ENCODE measurements at places on chromosomes 6 and 20.

- no peak for DNase-seq
Observed at GRCh38 chr6:88599571-88599970, 363.8 kb downstream of the RNGTT start.

DNA sequence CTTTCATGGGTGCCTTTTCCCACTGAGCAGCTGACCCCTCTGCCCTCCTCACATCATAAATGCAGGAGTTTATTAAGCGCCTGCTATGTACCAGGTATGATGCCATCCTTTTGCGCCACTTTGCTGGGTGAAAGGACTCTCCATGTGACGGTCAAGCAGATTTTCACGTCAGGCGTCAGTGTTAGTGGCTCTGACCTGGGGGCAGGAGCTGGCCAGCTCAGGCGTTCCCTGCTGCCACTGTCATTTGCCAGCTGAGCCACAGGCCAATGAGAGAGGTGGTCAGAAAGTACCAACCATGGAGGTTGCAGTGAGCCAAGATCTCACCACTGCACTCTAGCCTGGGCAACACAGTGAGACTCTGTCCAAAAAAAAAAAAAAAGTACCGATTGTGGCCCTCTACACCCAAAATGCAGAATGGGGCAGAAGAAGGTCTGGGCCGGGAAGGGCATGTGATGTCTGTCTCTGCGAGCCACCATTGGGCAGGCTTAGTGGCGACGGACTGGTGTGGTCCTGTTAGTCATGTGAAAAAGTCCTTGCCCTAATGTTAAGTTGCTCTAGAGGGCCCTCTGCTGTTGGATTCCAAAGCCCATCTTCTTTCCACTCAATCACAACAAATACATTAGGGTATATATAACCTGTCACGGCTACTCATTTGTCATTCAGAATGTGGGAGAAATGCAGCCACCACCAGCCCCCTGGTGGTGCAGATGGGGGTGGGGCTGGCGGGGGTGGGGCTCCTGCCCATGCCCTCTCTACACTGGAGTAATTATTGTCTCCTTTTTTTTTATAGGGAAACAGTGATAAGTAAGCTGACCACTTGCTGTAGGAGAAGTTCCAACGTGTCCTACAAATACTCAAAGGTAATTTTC is 18.4 kb upstream of the SLC22A1 start:
- DNase-seq: peak; percentile 3

- DNase-seq: peak; percentile 84
Observed at GRCh38 chr6:166253778-166254204, 54.4 kb downstream of the PRR18 start.

GRCh38 chr6:44667226-44667625 is 279.7 kb downstream of the CDC5L start:
- no peak for DNase-seq

- no peak for DNase-seq
Observed at GRCh38 chr20:19322061-19322985, 109.9 kb downstream of the SLC24A3 start.

GRCh38 chr6:16674801-16675392 is 86.4 kb downstream of the ATXN1 start:
- DNase-seq: no peak

DNA sequence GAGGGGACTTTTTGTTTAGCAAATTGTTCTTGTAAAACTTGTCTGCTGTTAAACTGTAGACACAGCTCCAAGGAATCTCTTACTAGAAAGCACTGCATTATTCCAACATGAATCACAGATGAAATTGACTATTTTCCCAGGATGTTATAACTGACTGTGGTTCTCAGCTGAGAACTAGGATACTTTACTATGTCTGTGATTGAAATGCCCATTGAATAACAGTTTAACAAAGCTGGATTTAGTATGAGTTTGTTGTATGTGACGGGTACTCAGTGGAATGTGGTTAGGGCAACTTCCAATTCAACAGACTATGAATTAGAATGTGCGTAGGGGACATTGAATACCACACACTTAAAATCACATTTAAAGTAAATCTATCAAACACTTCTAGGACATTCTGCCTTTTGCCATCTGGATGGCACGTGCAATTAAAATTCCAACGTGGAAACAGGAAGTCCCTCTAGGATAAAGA is 193.4 kb upstream of the PREP start:
- DNase-seq: no peak

GRCh38 chr6:79257381-79258205 is 23.1 kb upstream of the HMGN3 start:
- DNase-seq: no peak

DNA sequence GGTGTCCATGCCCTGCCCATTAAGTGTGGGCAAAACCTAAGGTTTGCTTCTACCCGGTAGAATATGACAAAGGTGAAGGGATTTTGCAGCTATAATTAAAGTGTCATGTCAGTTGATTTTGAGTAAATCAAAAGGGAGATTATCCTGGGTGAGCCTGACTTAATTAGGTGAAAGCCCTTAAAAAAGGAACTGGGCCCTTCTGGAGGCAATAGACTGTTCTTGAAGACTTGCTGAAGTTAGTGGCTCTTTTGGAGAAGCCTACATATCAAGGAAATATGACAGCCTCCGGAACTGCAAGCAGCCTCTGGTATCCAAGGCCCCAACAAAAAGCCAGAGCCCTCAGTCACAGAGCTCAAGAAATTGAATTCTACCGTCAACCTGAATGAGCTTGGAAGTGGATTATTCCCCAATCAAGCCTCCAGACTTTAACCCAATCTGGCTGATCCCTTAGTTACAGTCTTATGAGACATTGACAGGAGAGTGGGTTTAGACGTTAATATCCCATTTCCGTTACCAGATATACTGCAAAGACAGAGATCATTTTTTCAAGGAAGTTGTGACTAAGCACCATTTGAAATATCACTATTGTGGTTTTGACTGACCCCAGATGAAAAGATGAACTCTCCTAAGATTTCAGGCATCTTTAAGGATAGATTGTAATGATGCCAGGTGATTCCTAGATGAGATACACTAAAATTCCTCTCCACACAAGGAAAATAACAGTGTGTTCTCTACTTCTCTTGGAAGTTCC is 303.4 kb downstream of the PLCB1 start:
- peak; percentile 61 for DNase-seq

GRCh38 chr6:41676431-41676830 is 38.2 kb downstream of the MDFI start:
- DNase-seq: no peak

- peak; percentile 2 for DNase-seq
Observed at GRCh38 chr6:64861039-64861651, 845.9 kb downstream of the EYS start.

DNA sequence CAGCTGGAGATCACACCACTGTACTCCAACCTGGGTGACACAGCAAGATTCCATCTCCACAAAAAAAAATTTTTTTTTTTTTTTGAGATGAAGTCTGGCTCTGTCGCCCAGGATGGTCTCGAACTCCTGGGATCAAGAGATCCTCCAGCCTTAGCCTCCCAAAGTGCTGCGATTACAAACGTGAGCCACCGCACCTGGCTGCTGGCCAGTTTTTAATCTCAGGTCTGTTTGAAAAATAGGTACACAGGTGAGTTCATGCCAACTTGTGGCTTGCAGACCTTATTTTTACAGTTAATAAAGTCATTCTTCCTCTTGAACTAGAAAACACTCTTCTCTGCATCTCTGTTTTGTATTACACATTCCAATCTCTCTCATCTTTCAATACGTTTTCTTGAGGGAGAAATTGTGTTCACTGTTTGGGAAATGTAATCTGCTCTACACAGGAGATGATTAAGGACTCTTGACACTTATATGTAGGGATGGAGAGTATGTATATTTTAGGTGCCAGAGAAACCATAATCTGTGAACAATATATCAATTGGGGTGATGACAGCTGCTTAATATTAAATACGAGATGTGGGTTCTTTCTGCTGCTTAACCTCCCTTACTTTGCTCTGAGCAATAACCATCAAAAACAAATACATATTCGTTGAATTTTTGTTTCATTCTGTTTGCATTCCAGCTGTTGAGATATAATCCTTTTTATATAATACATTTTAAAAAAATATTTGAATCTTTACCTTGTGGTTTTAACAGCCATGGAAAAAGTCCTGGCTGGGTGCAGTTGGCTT is 17.7 kb upstream of the RIPOR3 start:
- no peak for DNase-seq

DNA sequence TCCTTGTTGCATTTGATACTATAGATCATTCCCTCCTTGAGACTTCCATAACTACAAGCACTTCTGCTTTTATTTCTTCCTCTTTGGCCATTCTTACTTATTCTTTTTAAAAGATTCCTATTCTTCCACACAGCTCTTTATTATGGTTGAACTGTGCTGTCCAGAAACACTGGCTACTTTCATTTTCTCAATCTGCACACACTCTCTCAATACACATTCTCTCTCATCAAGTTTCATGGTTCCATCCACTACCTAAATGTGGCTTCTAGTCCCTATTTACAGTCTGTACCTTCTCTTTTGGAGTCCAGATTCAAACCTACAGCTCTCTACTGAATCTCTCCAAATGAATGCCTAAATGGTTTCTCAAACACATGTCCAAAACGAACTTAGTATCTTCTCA is 214.3 kb upstream of the RSPO3 start:
- no peak for DNase-seq

- no peak for DNase-seq
Observed at GRCh38 chr20:34621383-34622367, 55.2 kb downstream of the PIGU start.

- no peak for DNase-seq
Observed at GRCh38 chr6:64969139-64969538, 737.9 kb downstream of the EYS start.

GRCh38 chr6:168186438-168186837 is 107.4 kb upstream of the FRMD1 start:
- no peak for DNase-seq

GRCh38 chr6:154230910-154231595 is 125.5 kb downstream of the IPCEF1 start:
- DNase-seq: no peak

DNA sequence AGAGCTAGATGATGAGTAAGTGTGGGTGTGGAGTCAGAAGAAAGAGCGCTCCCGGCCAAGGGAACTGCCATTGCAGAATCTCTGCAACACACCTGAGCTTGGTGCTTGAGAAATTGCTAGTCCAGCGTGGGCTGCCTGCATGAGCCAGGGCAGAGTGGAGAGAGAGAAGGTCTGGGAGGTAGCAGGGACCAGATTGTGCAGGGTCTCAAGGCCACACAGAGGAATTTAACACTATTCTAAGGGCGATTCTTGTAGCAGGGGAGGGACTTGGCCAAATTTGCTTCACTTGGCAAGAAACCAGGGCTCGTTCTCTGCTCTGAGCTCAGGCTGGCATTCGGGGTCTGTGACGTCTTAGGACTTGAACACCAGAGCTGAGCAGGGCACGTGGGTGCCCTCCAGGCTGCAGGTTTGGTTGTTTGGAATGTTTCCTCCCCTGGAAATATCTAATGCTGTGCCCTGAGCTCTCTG is 53.5 kb downstream of the BCAS4 start:
- no peak for DNase-seq

- DNase-seq: no peak
Observed at GRCh38 chr20:5128886-5129285, 2.1 kb downstream of the CDS2 start.

GRCh38 chr6:43718387-43719105 is 31.0 kb upstream of the MRPS18A start:
- DNase-seq: no peak
